Mucosa of descending colon (tissue), 3 donors: ENCODE measurements at places on chromosomes 4 and X. TPM values are rescaled to one million over a fixed set of nuclear protein-coding genes. Genes with fewer than 3 reads are reported as not detected.

- no peak for DNase-seq
These were observed 56.2 kb downstream of the RTL9 start for GRCh38 chrX:110414679-110415439.

DNA sequence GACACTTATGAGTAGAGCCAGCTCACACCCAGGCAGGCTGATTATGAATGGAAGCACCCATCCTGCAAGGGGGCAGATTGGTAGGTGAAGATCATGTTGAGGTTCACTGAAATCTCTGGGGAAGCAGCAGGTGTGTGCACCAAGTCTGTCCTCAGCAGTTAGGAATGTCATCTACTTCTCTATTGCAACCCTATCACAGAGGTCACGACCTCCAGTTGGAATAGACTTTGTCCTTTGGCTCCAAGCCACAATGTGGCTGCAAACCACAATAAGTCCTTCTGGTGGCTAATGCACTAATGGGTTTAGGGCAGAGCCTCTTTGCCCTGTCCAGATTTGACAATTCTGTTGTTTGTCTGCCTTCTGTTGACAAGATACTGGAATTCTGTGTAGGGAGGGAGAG is 1056.7 kb downstream of the PCDH19 start:
- DNase-seq = no peak

DNA sequence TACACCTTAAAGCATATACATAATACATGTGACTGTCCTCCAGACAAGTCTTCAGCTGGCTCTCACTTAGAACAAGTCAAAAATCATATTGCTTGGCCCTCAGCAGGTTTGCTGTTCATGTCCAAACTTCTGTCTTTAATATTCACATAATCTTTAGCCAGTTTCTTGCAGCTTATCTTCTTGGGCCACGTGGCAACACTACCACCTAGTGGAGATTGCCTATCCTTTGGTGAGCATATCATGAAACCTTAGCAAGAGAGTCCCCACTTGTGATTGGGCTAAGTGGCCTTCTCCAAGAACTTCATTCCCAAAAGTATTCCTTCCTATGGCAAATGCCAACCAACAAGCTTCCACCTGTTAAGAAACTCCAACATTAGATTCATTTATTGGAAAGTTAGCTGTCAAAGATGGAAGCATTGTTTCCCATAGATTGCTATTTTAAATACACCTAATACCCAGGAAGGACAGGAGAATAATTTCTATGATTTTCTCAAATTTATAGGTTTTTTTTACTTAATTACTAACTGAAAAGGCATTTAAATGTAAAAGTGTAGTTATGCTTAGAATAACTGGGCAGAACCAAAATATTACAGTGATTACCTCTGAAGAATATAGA is 231.9 kb upstream of the INTU start:
- DNase-seq = peak; percentile 34

DNA sequence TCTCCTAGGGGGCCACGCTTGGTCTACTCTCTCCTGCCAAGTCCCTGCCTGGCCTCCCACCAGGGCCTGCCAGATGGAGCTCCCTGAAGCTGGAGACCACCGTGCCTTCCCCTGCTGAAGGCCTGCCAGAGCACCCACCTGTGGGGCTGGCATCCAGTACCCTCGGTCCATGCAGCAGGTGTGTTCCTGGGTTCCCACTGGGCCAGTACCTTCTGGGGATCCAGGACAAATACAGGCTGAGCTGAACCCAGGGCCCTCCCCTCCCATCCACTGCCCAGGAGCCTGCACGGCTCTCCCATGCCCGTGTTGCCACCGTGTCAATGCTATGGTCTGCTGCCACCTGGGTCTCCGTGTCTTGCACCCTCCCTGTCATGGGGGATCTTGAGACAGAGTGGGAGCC is 68.8 kb downstream of the ABLIM2 start:
- no peak for DNase-seq

- DNase-seq = peak; percentile 33
These were observed 12.2 kb downstream of the ARHGEF6 start for GRCh38 chrX:136768469-136769084.

- DNase-seq = no peak
These were observed 134.4 kb downstream of the AFF1 start for GRCh38 chr4:87069037-87069742.

- no peak for DNase-seq
These were observed 42.4 kb upstream of the CEP135 start for GRCh38 chr4:55906323-55906722.

- DNase-seq = no peak
These were observed 2.1 kb downstream of the HMGB2 start for GRCh38 chr4:173332021-173332487.

DNA sequence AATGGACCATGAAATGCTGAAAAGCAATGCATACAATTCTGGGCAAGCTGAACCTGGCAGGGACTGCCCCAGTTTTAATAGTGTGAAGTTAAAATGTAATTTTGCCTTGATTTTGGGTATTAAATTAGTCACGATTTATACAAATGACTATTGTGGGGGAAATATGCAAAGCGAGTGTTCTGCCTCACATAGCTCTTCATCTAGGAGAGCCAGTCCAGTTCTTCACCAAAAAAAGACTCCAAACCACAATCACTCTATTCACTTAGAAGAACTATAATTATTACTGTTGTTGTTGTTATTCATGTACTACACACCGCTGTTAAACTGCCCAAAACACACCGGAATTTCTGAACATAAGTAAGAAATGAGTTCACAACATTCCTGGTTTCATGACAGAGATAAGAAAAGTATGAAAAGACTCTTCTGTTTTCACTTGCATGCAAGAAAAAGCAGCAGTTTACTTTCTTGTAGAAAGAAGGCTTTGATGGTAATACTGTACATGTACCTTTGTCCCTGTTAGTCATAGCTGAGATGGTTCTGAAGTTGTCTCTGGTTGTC is 101.9 kb downstream of the QRFPR start:
- no peak for DNase-seq

DNA sequence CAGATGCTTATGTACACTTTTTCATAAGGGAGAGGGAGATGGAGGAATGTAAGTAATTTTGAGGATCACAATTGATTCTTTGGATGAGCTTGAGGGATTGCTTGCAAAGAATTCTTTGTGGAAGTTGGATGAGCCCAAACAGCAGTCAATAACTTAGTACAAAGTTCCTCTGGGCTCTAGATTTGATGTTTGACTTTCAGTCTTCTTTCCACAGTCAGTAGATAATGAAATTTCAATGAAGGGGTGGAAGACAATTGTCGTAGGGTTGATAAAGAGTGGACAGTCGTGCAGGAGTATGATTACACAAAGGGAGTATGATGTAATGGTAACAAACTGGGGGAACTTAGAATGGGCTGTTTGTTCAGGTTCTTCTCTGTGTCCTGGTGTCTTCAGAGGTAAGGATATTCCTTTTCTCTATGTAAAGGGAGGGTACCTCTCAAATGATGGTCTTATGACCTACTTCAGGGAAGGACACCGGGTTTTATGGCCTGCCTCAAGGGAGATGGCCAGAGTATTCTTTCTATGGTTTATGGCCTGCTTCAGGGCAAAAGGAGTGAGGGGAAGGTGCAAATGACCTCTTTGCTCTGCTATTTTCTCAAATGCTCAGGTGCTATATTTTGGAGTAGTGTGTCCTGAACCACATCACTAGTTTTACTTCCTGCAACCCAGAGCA is 1.7 kb upstream of the ABRAXAS1 start:
- DNase-seq = no peak

DNA sequence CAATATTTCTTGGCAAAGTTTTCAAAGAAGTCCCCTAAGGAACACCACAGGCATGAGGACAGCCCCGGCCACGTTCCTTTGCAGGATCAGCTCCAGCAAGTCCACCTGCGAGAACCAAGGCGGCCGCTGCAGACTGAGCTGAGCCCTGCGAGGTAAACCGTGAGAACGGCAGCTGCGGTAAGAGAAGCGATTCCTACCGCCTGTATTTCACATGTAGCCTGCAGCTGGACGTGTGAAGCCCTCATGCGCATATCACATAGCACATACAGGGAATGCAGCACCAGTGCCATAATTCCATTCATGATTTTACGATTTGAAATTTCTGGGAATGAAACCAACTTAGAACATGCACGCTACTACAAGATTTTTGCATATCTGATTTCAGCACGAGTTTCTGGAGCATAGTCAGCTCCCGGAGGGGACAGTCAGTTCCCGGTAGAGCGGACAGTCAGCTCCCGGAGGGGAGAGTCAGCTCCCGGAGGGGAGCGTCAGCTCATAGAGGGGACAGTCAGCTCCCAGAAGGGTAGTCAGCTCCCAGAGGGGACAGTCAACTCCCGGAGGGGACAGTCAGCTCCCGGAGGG is 41.7 kb downstream of the FGFRL1 start:
- peak; percentile 6 for DNase-seq

DNA sequence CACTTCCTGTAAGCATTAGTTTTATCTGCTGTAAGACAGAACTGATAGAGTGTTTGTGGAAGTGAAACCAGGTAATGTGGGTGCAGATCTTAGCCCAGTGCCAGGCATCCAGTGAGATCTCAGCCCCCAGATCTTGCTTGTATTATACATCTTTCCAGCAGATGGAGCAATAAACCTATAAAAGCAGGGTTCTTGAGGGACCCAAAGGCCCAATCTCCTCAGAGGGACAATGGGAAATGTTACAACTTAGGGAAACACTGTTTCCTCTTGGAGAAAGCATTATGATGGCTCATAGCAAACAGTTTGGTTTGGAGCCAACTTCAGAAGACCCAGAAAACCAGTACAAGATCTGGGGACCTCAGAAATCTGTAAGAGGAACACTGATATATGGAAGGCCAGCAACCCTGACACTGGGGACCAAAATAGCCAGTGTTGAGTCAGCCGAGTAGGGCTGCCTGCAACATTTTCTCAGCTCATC is 206.3 kb downstream of the SLC7A11 start:
- DNase-seq = no peak

DNA sequence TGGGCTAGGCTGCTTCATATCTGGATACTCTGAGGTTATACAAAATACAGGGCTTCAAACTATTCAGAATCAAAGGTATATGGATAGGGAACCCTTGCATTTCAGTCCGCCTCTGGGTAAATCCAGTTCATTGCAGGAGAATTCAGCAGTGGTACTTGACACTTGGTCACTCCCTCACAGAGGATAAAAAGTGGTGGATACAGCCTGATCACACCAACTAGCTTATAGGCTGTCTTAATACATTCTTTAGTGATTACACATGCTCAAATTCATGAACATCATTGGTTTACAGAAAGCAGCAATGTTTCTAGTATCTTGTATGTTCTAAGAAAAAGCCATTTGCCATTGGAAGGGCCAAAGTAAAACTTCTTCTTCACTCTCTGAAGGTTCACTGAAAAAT is 104.8 kb upstream of the PDE5A start:
- DNase-seq = no peak

DNA sequence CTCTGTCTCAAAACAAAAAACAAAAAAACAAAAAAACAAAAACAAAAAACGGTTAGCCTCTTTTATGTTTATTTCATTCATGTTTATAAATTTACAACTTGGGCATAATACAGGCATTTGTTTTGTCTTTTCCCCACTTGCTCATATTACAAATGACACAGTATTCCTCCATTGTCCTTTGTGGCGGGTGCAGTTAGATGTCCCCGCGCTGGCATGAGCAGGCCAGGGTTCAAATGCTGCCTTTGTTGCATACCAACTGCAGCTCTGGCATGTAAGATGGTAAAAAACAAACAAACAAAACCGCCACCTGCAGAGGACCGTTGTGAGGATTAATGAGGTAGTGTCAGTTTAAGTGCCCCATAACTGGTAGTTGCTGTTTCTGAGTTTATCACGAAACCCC is 16.1 kb upstream of the HPF1 start:
- no peak for DNase-seq

- no peak for DNase-seq
These were observed 132.8 kb upstream of the FUNDC1 start for GRCh38 chrX:44675362-44676024.

- peak; percentile 85 for DNase-seq
These were observed 3.9 kb downstream of the PRSS12 start for GRCh38 chr4:118348886-118349285.

GRCh38 chr4:53908661-53909078 is 155.7 kb downstream of the CHIC2 start:
- no peak for DNase-seq

- DNase-seq = no peak
These were observed 182.8 kb downstream of the QDPR start for GRCh38 chr4:17329046-17329445.

Gene CCNA2
- total RNA-seq = 4.0 TPM

Gene PNMA5
- not detected for total RNA-seq

Gene QDPR
- total RNA-seq = 27.2 TPM

Gene MAGEA2B
- total RNA-seq = not detected

Gene FBXO8
- 35.4 TPM for total RNA-seq

Gene DGKK
- total RNA-seq = not detected

Gene TLR2
- total RNA-seq = 7.7 TPM

Gene PALLD
- 150 TPM for total RNA-seq

Gene NOX1
- 96.7 TPM for total RNA-seq
